Epithelial cell of proximal tubule (primary cell): ENCODE measurements at places on chromosomes 13 and 19.

DNA sequence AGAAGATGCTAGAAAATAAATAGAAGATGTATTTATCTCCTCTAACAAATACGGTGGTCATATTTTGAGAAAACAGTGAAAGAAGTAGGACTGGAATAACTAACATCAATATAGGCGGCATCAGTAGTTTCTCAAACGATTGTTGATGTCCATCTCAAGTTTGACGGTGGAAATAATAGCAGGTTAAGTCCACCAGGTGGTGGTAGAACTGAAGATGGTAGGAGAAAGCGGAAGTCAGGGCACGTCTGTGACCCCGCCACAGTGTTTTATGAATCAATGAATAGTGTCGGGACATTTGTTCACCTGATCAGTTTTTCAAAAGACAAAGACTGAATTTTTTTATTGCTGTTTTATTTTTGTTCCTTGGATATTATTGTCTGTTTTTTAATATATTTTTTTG lies 706.4 kb upstream of the SLC10A2 start:
- DNase-seq, result no peak

- no peak for DNase-seq
Measured at GRCh38 chr13:20940083-20940482, 37.5 kb upstream of the XPO4 start.

DNA sequence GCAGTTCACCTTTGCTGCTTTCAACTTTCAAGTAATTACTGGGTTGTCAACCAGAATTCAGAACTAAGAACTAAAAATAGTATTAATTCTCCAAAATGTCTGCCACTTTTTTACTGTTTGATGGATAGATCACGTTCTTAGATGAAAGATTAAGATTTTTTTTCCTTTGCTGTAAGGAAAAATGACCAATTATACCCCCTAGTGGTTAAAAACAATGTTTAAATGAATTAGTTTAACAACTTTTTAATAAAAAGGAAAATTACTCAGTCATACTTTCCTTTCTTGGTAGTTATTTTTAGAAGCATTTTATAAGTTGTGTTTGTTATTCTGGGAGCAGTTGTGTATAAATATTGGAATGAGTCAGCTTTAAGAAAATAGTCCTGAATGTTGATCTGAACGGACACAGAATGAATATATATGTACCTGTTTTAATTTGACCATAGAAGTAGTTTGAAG lies 4.6 kb downstream of the TM9SF2 start:
- DNase-seq, result no peak

- no peak for DNase-seq
Measured at GRCh38 chr19:19388568-19389555, 16.6 kb upstream of the GATAD2A start.

DNA sequence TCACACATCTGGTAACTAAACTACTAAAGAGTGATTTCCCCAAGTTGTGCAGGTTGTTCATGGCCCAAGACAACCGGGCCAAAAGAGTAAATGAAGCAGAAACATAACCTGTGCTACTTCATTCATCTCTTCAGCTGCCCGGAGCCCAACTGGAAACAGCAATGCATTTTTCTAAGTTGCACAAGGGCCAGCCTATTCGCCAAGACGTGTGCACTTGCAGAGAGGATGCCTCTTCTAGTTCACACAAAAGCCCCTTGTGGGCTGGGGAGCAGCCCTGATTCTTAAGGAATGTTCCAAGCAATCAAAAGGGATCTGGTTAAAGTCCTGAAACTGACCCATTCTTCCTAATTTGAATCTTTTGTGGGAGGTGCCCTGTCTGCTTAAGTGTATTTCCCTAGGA lies 275.8 kb downstream of the SHISA2 start:
- no peak for DNase-seq

GRCh38 chr13:107441279-107441678 lies 774.1 kb downstream of the LIG4 start:
- DNase-seq, result peak; percentile 86

DNA sequence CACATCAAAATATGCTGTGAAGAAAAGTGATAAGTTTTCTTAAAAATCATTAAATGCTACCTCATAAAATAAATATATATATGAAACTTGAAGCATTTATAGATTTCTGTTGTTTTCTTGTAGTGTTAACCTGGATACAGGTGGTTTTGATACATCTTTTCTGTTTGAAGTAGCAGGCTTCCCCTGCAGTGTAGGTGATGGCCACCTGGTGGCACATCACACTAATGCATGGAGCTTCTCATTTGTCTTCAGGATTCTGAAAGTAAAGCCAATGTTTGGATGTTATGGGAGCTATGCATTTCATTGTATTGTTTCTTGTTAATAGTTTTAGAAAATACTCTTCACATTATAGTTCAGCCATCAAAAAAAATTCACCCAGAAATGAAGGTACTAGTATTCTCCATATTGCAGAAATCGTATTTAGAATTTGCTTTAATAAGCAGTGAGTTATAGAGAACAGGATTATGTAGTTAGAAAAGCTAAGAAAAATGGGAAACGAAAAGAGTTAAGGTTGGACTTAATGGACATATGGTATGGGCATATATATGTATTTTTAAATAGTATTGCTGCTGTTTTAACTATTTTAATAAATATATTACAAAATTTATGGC lies 18.7 kb downstream of the GPR180 start:
- DNase-seq, result no peak

GRCh38 chr19:4185413-4186086 lies 3.1 kb downstream of the ANKRD24 start:
- no peak for DNase-seq

- DNase-seq, result no peak
Measured at GRCh38 chr13:31649766-31650165, 89.6 kb upstream of the RXFP2 start.

DNA sequence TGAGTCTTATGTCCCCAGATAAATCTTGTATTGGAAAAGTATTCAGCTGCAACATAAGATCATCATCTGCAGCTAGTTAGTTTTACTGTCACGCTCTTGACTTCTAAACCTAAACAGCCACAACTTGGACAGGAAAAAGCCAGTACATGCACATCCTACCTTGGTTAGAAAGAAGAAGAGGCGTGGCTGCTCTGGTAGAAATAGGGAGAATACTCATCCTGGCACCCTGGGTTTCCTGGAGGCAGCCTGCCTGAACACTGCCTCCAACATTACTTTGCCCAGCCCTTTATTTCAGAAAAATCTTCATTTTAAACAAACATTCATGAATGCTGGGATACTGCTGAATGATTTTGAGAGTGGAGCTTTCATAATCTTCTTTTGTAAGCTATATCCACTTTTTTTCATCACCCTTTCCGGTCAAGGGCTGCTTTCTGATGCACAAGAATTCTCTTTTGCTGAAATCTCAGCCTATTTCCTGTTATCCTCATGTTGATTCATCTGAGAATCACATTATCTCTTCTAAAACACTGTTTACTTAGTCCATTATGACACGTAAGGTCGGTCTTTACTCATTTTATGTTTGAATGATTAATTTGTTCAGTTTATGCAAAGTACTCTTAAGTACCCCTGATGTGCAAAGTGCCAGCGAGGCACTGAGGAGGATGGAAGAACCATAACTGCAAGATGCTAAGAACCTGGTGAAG lies 55.2 kb downstream of the STARD13 start:
- DNase-seq, result no peak

- DNase-seq, result no peak
Measured at GRCh38 chr13:44172281-44172810, 201.3 kb upstream of the SERP2 start.

DNA sequence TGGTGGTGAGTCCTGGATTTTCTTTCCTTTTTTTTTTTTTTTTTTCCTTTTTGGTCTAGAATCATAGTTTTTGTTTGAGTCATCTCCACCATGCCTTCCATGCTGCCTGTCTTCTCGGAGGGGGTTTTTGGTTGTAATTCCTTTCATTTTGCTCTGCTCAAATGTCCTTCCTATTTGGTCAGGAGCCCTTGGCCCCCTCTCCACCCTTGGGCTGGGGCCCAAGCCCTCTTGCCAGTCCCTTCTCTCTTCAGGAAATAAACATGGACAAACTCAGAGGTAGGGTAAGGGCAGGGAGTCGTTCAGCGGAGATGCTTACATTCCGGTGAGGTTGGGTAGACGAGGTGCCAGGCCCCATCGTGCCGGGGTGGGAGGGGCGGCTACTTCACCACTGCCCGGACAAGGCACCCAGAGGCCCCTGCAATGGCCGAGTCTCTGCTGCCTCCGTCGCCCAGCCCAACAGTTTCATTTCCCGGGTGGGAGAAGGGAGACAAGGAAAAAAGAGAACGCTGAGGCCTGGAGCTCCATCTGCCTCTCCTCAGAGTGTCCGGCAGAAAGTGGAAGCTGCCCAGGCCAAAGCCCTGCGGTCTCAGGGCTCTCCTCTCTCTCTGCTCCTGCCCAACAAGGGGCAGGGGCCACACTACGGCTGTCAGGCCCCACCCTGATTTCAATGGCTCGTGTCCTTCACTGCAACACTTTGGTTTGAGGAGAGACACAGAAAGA lies 12.7 kb downstream of the ZNF574 start:
- no peak for DNase-seq

DNA sequence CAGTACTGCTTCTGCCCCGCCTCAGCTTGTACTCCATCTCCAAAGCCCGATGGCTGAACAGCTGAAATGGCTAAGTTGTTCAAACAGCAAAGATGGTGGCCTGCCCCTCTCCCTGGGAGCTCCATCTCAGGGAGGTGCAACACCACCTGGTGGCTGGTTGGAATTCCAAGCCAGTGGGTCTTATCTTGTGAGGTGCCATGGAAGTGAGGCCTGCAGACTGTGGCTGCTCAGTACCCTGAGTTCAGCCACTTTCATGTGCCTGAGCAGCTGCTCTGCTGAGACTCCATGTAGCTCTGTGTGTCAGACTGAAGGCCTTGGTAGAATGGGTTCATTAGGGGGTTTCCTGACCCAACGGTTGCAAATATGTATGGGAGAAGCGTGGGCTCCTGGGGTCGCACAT lies 67.3 kb upstream of the SPRY2 start:
- no peak for DNase-seq

DNA sequence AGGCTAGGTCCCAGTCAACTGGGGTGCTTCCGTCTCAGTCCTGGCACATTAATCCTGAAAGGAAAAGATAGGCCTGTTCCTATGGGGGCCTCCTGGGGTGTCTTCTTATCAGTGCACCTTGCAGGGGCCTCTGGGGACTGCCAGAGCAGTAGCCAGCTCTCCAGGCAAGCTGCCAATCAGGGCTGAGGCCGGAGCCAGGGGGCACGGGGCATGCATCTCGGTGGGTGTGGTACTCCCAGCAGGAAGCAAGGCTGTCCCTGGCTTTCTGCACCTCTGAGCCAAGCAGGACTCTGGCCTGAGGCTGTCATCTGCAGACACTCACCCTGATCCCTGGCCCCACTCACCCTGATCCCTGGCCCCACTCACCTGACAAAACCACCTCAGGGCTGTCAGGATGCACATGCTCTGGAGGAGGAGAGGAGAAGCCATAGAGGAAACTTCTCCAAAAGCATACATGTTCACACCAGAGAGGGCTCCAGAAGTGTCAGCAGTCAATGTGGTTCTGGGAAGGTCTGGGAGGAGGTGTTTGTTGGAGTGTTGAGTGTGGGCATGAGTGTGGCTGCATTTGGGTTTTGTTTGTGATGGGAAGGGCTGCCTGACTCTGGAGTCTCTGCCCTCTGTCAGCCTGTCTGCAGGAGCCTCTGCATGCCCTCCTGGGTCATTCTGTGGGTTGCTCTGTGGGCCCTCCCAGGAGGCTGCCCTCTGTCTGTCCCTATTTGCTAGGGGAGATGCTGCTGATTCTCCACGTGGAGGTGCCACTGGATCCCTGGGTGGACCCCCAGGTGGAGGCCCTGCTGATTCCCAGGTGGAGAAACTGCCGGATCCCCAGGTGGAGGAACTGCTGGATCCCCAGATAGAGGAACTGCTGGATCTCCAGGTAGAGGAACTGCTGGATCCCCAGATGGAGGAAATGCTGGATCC lies 22.7 kb upstream of the KCTD15 start:
- no peak for DNase-seq

- no peak for DNase-seq
Measured at GRCh38 chr19:50717026-50717723, 2.4 kb downstream of the SHANK1 start.

- peak; percentile 74 for DNase-seq
Measured at GRCh38 chr13:20566468-20566897, 474 bp upstream of the IFT88 start.

- DNase-seq, result no peak
Measured at GRCh38 chr13:106042996-106043581, 492.4 kb downstream of the EFNB2 start.

DNA sequence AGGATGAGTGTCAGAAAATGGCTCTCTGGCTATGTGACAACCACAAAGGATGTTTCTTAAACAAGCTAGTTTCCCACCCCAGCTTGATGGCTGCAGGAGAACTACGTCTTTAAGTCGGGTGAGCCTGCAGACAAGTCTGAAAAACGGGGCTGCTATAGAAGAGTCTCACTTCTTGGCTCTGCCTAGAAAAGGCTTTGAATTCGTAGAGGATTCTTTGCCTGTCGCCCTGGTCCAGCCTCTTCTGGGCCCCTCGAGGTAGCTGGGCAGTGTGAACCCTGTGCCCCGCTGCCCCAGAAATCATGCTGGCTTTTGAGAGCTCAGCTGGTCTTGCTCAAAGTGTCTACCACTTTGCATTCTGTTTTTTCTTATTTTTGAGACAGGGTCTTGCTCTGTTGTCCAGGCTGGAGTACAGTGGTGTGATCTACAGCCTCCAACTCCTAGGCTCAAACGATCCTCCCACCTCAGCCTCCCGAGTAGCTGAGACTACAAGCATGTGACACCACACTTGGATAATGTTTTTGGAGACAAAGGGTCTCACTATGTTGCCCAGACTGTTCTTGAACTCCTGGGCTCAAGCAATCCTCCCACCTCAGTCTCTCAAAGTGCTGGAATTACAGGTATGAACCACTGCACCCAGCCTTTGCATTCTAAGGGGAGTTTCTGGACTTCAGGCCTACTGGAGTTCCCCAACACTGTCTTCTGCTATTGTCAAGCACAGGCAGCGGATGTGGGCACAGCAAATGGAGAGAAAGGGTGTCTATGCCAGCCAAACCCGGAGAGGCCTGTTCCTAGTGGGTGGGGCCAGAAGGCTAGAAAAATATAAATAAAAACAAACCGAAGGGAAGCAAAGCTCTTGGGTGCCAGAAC lies 6.5 kb downstream of the CEBPA start:
- DNase-seq, result no peak
